ENCODE measurements at places on chromosomes 3 and 15. TPM values are rescaled to one million over a fixed set of nuclear protein-coding genes. Genes with fewer than 3 reads are reported as not detected.
A peak's percentile ranks its signal among the peaks of the same experiment; 100 is the strongest.

SCN11A gene
- total RNA-seq, result not detected

GOLGA8N gene
- total RNA-seq, result 4.1 TPM

MORF4L1 gene
- 360 TPM for total RNA-seq

EFHB gene
- 0.46 TPM for total RNA-seq

APEH gene
- total RNA-seq, result 131 TPM

GPR149 gene
- total RNA-seq, result not detected

ASB14 gene
- not detected for total RNA-seq

SLC33A1 gene
- total RNA-seq, result 27.2 TPM

GNAT1 gene
- total RNA-seq, result not detected

PRKCD gene
- 14.0 TPM for total RNA-seq

LPP gene
- 90.0 TPM for total RNA-seq

CADPS gene
- not detected for total RNA-seq

C3orf70 gene
- 0.10 TPM for total RNA-seq

DNA sequence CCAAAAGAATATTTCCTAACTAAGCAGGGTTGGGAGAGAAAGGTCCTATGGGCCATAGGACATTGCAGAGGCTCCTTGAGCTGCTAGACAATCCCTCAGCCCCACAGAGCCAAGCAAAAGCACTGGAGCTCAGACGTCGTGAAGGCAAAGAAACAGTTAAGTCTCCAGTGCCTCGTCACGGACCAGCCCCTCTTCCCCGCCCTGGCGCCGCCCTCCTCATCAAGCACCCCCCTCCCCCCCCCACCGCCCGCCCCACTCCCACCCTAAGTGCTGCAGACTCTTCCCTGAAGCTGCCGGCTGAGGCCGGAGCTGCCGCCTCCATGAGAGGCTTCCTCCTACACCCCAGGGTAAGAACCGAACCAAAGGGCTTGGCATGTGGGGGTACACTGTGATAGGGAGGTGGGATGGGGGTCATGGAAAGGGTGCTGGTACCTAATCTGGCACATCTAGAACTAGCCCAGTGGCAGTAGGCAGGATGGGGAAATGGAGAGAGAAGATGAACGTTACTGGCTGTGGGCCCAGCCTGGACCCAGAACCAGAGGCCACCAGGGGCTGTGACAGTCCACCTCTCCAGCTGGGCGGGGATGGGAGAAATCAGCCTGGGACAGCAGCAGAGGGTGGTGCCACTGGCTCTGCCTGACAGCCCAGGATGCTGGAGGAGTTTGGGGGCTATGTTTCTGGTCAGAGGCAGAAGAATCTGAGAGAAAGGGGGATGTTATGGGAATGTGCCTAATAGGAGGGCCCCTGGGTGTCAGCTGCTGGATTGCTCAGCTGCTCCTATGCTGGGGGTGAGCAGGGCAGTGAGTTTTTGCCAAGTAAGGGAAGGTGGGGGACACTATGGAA lies at the start of gene MAP1A:
Gene MAP1A (plus strand): TSS at position 255 of the 843 bp plus-strand sequence. CDS start 3,866 bp downstream, outside the sequence.
- no peaks in the 10 kb centered on the region for H3K36me3 ChIP-seq
- no peak within 1 kb of the TSS for H3K27ac ChIP-seq
- peak within 1 kb of the TSS; percentile 28 for H3K4me3 ChIP-seq
- DNase-seq, result no peak
- H3K27me3 ChIP-seq, result no peaks in the 10 kb centered on the region

DNA sequence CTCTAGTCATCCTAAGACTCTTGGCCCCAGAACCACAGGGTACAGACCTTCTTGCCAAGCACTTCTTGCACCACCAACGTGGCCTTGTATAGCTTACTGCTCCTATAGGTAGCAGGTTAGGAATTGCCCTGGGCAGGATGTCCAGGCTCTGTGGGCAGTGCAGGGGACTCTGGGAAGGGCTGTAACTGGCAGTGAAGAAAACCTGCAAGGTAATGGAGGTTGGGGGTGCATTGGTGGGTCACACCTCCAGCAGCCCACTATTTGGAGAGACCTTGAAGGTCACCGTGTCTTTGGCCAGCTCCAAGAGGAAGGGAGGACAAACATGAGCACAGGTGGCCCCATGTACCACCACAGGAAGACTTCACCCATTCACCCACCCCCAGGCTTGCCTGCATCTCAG lies 21.3 kb upstream of the XYLB start:
- no peak overlapping the region for H3K4me3 ChIP-seq
- DNase-seq, result no peak
- no peaks in the 10 kb centered on the region for H3K36me3 ChIP-seq
- H3K27me3 ChIP-seq, result peaks cover 2% of the 10 kb centered on the region
- no peak overlapping the region for H3K27ac ChIP-seq

DNA sequence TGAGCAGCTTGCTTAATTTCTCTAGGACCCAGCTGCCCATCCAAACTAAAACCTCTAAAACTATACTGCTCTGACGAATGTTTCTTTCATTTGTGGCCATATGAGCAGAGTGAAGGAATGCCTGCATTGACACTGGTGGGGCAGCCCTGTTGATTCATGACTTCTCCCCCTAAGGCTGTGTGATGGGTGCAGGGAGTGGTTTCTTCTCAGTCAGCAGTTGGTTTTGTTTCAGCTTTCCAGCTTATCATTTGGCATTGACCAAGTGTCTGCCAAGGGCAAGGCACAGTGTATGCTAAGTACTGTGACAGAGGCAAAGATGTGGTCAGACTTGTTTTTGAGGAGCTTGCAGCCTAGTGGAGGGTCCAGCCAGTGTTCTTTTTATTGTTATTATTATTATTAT lies 4.7 kb downstream of the ABHD6 start:
- no peak overlapping the region for H3K4me3 ChIP-seq
- H3K4me1 ChIP-seq, result no peaks in the 10 kb centered on the region
- no peaks in the 10 kb centered on the region for H3K36me3 ChIP-seq
- no peak overlapping the region for H3K27ac ChIP-seq

DNA sequence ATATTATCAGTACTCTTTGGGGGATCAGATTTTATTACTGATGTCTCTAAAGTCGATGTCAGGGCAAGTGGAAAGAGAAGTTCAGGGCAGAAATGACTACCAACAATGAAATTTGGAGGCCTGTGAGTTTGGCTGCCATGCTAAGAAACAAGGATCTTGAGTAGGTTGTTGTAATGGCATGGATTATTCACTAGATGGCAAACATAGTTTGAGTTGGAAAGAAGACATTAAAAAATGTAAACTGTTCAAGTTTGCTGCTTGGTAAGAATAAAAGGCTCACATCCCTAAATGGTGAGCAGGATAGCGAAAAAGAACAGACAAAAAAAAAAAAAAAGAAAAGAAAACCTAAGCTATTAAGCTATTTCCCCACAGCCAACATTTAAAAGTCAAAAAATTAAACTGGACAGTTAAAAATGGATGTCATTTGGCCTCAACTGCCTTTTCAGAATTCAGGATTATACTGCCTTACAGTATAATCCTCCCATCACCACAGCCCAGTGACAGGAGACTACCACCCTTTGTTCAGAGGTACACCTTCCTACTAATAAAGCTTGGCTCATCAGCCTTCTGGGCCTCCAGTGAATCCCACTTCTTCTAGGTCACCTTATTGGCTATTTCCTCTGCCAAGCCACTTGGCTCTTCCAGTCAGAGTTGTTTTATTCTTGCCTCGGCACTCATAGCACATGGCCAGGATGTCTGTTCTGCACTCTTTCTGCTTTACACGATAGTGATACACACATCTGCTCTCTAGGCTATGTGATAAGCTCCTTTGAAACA lies 163.7 kb downstream of the PLD1 start:
- DNase-seq, result peak; percentile 43
- H3K27ac ChIP-seq, result no peak overlapping the region
- no peak overlapping the region for H3K4me3 ChIP-seq

- no peaks in the 10 kb centered on the region for H3K27me3 ChIP-seq
- H3K27ac ChIP-seq, result no peak overlapping the region
- DNase-seq, result no peak
- no peaks in the 10 kb centered on the region for H3K4me1 ChIP-seq
- H3K36me3 ChIP-seq, result no peaks in the 10 kb centered on the region
- no peak overlapping the region for H3K4me3 ChIP-seq
Observed at GRCh38 chr3:188452158-188452772, 298.3 kb downstream of the LPP start.

- no peak overlapping the region for H3K4me3 ChIP-seq
- peaks cover 27% of the 10 kb centered on the region for H3K36me3 ChIP-seq
- H3K27ac ChIP-seq, result no peak overlapping the region
- H3K4me1 ChIP-seq, result no peaks in the 10 kb centered on the region
- no peak for DNase-seq
Observed at GRCh38 chr15:43429687-43430086, 58.8 kb downstream of the TUBGCP4 start.

- H3K4me3 ChIP-seq, result no peak overlapping the region
- H3K4me1 ChIP-seq, result no peaks in the 10 kb centered on the region
- DNase-seq, result no peak
- no peaks in the 10 kb centered on the region for H3K27me3 ChIP-seq
Observed at GRCh38 chr15:59699810-59700431, 10.8 kb upstream of the BNIP2 start.

DNA sequence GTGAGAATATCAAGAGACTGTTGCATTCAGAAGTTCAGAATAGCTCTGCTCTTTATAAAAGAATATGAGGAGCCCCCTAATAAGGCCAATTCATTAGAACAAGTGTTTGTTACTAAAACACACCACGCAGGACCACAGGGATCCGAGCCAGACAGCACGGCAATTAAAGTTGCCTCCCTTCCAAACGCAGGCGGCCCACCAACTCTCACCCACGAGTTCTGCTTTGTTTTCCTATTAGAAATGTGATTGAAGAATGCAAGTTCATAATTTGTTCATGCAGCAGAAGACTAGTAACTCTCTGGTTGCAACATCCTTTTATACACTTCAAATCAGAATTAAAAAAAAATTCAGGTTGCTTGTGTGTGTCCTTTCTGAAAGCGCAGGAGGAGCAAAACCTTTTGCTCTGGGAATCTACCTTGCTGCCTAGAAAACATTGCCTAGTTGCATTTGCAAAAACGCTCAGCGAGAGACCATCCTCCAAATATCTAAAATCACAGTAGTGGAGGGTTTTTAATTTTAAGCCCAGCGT lies 1044.1 kb upstream of the NR2F2 start:
- H3K27ac ChIP-seq, result no peak overlapping the region
- no peaks in the 10 kb centered on the region for H3K27me3 ChIP-seq
- no peak for DNase-seq
- H3K36me3 ChIP-seq, result no peaks in the 10 kb centered on the region

DNA sequence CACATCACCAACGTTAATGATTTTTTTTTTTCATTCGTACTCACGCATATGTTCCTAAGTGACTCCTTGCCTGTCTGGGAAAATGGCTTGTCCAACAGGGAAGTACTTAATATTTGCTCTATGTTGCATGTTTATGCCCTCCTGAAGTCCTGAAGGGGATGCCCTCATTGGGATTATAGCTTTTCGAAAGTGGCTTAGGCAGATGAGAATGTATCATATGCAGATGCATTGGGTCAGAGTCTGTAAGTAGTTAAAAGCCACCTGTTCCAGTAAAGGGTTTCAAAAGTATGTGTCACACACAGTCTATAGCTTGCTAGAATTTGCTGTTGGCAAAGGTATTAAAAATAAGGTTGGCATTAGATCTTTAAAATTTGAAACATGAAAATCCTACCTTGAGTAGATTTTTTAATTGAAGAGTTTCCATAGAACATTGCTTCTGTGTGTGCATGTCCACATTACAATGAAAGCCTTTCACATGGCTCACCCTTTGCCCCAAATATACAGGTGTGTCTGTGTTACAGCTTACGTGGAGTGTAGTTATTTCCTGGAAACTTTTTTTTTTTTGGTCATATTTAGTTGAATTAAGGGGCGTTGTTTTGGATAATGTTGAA lies 2.1 kb downstream of the ABHD17C start:
- H3K27ac ChIP-seq, result peak overlapping the region; percentile 85
- H3K4me3 ChIP-seq, result peak overlapping the region; percentile 69
- H3K4me1 ChIP-seq, result peaks cover 16% of the 10 kb centered on the region
- DNase-seq, result no peak
- no peaks in the 10 kb centered on the region for H3K36me3 ChIP-seq
- H3K27me3 ChIP-seq, result no peaks in the 10 kb centered on the region

- H3K4me3 ChIP-seq, result no peak overlapping the region
- H3K27me3 ChIP-seq, result no peaks in the 10 kb centered on the region
- peak; percentile 78 for DNase-seq
- no peaks in the 10 kb centered on the region for H3K36me3 ChIP-seq
- peaks cover 31% of the 10 kb centered on the region for H3K4me1 ChIP-seq
Observed at GRCh38 chr3:194577986-194578905, 55.0 kb downstream of the TMEM44 start.

- no peaks in the 10 kb centered on the region for H3K27me3 ChIP-seq
- no peaks in the 10 kb centered on the region for H3K36me3 ChIP-seq
- H3K4me1 ChIP-seq, result no peaks in the 10 kb centered on the region
- DNase-seq, result peak; percentile 18
Observed at GRCh38 chr3:39065197-39065596, 13.4 kb downstream of the WDR48 start.

DNA sequence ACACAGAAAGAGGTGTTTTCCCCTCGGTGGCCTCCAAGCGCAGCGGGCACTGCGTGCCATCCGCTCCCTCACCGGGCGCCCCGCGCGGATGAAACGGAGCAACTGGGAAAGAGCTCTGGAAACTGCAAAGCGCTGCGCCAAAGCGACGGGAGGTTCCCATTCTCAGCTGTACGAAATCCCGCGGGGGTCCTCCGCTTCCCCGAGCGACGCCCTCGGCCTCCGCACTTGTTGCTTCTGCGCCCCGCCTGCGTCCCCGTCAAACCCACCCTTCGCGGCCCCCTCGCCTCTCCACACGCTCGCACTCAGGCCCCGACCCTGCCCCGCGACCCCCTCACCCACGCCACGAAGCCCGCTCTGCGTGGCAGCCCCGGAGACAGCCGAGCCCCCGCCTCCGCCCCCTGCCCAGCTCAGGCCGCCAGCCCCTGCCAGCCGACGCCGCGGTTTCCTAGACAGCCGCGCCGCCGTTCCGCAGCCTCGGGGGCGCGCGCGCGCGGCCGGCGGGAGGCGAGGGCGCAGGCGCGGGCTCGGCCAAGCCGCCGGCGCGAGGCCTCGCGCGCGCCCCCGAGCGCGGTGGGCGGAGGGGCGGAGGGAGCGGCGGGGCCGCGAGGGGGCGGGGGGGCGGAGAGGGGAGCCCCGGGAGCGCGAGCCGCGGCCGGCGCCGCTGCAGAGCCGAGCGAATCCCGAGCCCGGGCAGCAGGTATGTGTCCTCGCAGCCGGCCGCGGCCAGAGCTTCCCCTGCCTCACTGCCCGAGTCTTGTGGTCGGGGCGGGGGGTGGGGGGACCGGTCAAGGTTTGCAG lies at the start of gene TMEM266:
Gene TMEM266 (plus strand): TSS at position 666 of the 798 bp plus-strand sequence. CDS start 74,279 bp downstream, outside the sequence.
- H3K27me3 ChIP-seq, result peaks cover 46% of the 10 kb centered on the region
- peaks cover 15% of the 10 kb centered on the region for H3K4me1 ChIP-seq
- H3K36me3 ChIP-seq, result no peaks in the 10 kb centered on the region
- no peak within 1 kb of the TSS for H3K27ac ChIP-seq
- H3K4me3 ChIP-seq, result peak within 1 kb of the TSS; percentile 62

DNA sequence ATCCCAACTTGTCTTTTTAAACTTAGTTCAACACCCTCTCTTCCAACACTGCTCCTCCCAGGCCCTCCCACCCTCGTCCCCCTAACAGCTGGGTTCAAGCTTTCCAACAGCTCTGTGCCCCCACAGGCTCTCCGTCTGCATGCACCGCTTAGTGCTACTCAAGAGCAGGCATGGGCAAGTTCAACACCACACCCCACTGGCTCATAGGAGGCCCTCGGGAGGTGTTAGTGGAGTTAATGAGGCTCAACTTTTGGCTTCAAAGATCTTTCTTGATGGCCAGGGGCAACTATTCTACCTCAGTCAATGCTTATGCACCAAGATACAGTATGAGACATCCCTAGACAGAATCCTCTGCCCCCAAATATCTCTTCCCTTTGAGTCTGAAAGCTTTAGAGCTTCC lies 114.4 kb downstream of the ANP32A start:
- no peak for DNase-seq
- no peak overlapping the region for H3K27ac ChIP-seq
- H3K4me3 ChIP-seq, result no peak overlapping the region
- H3K27me3 ChIP-seq, result no peaks in the 10 kb centered on the region
- no peaks in the 10 kb centered on the region for H3K4me1 ChIP-seq
